ENCODE measurements at places on chromosomes 4 and X.

DNA sequence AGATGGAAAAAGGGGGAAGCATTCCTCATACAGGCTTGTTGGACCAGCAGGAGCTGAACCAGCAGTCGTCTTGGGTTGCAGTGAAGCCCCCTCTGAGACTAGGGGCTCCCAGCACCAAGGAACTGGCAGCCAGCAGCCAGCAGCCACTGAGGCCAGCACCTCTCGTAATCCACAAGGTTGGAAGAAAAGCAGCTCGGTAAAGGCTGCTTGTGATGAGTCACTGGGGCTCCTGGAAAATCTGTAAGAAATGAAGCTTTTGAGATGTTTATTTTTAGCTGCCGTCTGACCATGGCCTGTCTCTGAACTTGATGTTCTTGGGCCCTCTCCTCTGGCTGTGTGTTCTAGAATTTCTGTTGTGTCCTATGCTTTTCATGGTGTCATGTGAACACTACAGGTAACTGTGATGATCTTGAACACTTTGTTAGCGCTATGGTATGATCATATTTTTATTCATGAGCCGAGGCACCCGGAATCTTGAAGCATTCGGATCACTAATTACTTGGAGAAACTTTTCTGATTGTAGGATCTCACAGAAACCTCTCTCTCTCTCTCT, 18.6 kb downstream of the CLCN4 start:
- no peak overlapping the region for H3K4me3 ChIP-seq
- no peak for DNase-seq
- H3K27me3 ChIP-seq, result no peaks in the 10 kb centered on the region
- no peaks in the 10 kb centered on the region for H3K36me3 ChIP-seq
- H3K4me1 ChIP-seq, result no peaks in the 10 kb centered on the region
- H3K27ac ChIP-seq, result no peak overlapping the region

- no peaks in the 10 kb centered on the region for H3K36me3 ChIP-seq
- no peaks in the 10 kb centered on the region for H3K4me1 ChIP-seq
- no peak overlapping the region for H3K4me3 ChIP-seq
- peak; percentile 70 for DNase-seq
Observed at GRCh38 chr4:179007755-179008154, 1565.5 kb upstream of the AGA start.

GRCh38 chr4:53905941-53906377, 158.4 kb downstream of the CHIC2 start:
- no peak overlapping the region for H3K27ac ChIP-seq

- no peaks in the 10 kb centered on the region for H3K4me1 ChIP-seq
- no peaks in the 10 kb centered on the region for H3K27me3 ChIP-seq
- H3K4me3 ChIP-seq, result no peak overlapping the region
- DNase-seq, result no peak
Observed at GRCh38 chr4:4619821-4620220, 78.0 kb upstream of the STX18 start.

DNA sequence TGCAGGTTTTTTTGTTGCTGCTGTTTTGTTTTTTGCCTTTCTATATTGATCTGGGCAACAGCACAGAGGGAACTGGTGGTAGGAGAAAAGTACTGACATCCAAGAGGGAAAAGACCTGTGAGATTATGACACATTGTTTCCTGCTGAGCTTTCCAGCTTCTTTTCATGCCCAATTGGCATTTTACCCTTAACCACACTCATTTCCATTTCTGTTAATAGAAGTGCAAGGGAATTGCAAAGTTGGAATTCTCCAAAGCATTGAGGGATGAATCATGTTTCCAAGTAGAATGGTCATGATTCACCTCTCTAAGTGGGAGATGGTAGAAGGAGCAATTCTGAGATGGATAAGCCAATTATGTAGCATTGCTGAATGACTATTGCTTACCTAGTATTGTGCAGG, 161.5 kb downstream of the PPARGC1A start:
- H3K27ac ChIP-seq, result peak overlapping the region; percentile 76
- DNase-seq, result peak; percentile 92
- peaks cover 2% of the 10 kb centered on the region for H3K4me1 ChIP-seq
- no peaks in the 10 kb centered on the region for H3K27me3 ChIP-seq

DNA sequence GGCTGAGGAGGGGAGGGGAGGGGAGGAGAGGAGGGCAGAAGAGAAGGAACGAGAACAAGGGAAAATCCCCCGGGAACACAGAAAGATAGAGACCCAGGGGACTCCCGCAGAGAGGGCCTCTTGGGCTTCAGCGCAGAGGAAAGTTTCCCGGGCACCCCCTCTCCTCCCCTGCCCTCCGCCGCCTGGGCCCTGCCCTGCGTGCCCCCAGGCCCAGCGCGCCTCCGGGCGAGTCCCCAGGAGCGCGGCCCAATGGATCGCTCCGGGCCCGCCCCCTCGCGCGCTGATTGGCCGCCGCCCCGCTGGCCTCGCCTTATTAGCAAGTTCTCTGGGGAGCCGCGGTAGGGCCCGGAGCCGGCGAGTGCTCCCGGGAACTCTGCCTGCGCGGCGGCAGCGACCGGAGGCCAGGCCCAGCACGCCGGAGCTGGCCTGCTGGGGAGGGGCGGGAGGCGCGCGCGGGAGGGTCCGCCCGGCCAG, at the start of gene MSX1:
Gene MSX1, plus strand, starts transcription at position 341 of the 474 bp plus-strand sequence. CDS start 235 bp downstream, outside the sequence.
- H3K4me3 ChIP-seq, result peak within 1 kb of the TSS; percentile 60
- H3K36me3 ChIP-seq, result no peaks in the 10 kb centered on the region
- DNase-seq, result peak; percentile 92
- H3K27me3 ChIP-seq, result peaks cover 40% of the 10 kb centered on the region

DNA sequence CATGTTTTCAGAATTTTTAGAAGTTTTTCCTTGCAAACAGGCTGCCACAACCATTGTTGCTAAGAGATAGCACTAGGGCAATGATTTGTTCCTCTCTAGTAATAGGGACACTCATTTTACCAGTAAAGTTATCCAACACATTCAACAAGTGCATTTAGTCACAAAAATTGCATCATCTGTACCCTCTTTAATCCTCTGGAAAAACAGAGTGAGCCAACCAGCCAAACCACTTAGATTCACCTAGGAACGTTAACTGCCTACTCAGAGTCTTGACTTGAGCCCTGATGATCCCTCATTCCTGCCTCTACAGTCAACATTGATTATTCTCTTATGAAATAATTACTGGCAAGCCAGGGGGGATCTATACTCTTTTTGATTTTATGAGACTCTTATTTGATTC, 17.0 kb upstream of the ADGRA3 start:
- H3K36me3 ChIP-seq, result no peaks in the 10 kb centered on the region
- H3K4me1 ChIP-seq, result no peaks in the 10 kb centered on the region
- no peak for DNase-seq
- no peak overlapping the region for H3K27ac ChIP-seq
- H3K4me3 ChIP-seq, result no peak overlapping the region
- H3K27me3 ChIP-seq, result no peaks in the 10 kb centered on the region

DNA sequence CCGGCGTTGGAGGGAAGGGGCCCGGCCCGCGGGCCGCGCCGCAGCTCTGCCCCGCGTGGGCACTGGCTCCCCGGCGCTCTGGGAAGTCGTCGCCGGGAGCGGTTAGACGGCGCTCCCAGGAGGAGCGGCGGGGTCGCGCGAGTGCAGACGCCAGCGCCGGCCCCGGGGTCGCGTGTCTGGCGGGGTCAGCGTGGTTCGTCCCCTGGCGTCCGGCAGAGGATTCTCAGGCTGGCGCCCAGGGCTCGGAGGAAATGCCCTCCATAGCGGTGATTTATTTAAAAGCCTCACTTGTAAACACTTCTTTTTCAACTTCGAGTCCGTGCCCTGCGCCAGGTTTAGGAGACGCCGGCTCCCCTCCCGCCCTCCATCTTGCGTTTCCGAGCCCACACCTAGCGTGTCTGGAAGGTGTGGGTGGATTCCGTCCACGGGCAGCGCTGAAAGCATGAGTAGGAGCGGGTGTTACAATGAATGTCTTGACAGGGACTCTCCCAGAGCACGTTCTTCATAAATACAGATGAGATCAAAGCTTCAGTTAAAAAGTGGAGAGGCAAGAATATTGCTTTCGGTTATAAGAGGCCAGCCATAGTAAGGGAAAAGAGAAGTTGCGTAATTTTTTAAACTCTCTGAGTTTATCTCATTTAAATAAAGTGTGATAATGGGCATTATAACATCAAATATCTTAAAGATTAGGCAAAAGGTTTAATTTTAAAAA, 692 bp downstream of the FAM241A start:
- H3K27ac ChIP-seq, result no peak overlapping the region
- DNase-seq, result peak; percentile 58
- H3K27me3 ChIP-seq, result peaks cover 3% of the 10 kb centered on the region

- H3K4me1 ChIP-seq, result no peaks in the 10 kb centered on the region
- no peaks in the 10 kb centered on the region for H3K36me3 ChIP-seq
- H3K27me3 ChIP-seq, result no peaks in the 10 kb centered on the region
- H3K27ac ChIP-seq, result no peak overlapping the region
- no peak overlapping the region for H3K4me3 ChIP-seq
Observed at GRCh38 chr4:79798047-79798446, 275.0 kb downstream of the ANTXR2 start.

GRCh38 chr4:139978692-139979091, 175.3 kb downstream of the MAML3 start:
- H3K27ac ChIP-seq, result no peak overlapping the region
- H3K27me3 ChIP-seq, result no peaks in the 10 kb centered on the region
- no peak for DNase-seq
- H3K36me3 ChIP-seq, result no peaks in the 10 kb centered on the region
- no peaks in the 10 kb centered on the region for H3K4me1 ChIP-seq

- DNase-seq, result peak; percentile 30
- H3K27me3 ChIP-seq, result no peaks in the 10 kb centered on the region
- H3K4me1 ChIP-seq, result peaks cover 2% of the 10 kb centered on the region
- H3K4me3 ChIP-seq, result no peak overlapping the region
- no peak overlapping the region for H3K27ac ChIP-seq
- H3K36me3 ChIP-seq, result no peaks in the 10 kb centered on the region
Observed at GRCh38 chr4:134747108-134747805, 545.7 kb upstream of the PABPC4L start.

DNA sequence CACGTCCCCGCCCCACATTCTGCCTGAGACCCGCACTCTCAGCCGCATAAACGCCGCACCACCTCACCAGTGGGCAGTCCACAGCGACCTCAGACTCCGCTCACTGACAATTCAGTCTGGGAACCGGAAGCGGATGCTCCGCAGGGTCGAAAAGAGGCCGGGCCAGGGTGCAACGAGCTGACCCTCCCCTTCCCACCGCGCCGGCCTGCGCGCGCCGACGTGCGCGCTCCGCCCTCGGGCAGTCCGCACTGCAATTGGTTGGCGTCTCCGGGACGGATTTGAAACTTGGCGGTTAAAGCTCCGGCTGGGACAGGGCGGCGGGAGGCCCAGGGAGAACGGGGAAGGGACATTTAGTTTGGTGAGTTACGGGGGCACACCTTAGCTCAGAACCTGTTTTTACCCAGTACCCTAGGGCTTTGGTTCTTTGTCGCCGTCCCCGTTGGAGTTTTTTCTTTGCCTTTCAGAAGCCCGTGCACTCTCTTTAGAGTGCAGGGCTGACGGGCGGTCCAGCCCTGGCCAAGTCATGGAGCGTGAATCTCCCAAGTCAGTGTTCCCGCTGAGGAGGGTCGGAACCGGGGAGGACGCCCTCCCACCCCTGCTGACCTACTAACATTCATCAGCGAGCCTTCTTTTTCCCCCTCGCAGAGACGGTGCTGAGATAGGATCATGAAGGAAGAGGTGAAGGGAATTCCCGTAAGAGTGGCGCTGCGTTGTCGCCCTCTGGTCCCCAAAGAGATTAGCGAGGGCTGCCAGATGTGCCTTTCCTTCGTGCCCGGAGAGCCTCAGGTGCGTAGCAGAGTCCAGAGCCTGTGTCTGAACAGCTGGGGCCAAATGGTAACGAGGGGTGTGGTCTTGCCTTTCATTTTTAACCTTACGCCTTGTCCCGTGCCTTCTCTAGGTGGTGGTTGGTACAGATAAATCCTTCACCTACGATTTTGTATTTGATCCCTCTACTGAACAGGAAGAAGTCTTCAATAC, at the start of the genes KIF4A and PDZD11:
Gene KIF4A, plus strand, starts transcription at position 312 of the 978 bp plus-strand sequence. Its CDS starts 355 bp downstream, at position 667.
Gene PDZD11, minus strand, starts transcription at position 135 of the 978 bp plus-strand sequence. CDS start 586 bp downstream, outside the sequence.
- H3K27ac ChIP-seq, result no peak within 1 kb of the TSS
- no peaks in the 10 kb centered on the region for H3K27me3 ChIP-seq
- H3K4me3 ChIP-seq, result peak within 1 kb of the TSS; percentile 85
- no peaks in the 10 kb centered on the region for H3K4me1 ChIP-seq

- no peaks in the 10 kb centered on the region for H3K36me3 ChIP-seq
- DNase-seq, result no peak
- no peak overlapping the region for H3K27ac ChIP-seq
- H3K27me3 ChIP-seq, result no peaks in the 10 kb centered on the region
- no peaks in the 10 kb centered on the region for H3K4me1 ChIP-seq
Observed at GRCh38 chr4:65316534-65316933, 353.8 kb downstream of the EPHA5 start.

DNA sequence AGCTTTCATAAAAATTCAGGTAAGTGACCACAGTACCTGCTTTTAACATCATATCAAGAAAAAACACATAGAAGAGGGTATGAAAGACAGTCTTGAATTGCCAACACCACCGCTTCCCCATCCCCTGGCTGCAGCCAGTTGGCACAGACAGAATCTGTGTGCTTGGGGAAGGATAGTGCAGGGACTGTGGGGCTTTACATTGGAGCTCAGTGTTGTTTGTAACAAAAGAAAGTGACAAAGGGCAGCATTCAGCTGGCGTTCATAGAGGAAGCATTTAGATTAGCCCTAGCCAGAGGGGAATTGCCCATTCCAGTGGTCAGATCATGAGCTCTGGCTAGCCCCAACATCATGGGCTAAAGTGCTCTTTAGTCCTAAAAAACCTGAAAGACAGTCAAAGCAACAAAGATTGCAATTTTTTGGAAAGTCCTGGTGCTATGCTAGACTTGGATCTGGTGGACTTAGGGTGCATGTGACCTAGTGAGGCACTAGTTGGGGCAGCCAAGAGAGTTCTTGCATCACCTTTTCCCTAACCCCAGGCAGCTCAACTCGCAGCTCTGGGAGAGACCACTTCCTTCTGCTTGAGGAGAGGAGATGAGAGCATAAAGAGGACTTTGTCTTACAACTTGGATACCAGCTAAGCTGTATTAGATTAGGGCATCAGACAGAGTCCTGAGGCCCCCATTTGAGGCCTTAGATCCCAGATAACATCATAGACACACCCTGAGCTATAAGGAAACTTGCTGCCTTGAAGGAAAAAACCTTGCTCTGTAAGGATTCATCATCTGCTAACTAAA, 1602.4 kb upstream of the ADGRL3 start:
- DNase-seq, result no peak
- H3K27ac ChIP-seq, result no peak overlapping the region
- no peak overlapping the region for H3K4me3 ChIP-seq
- no peaks in the 10 kb centered on the region for H3K36me3 ChIP-seq

- H3K27me3 ChIP-seq, result no peaks in the 10 kb centered on the region
- DNase-seq, result no peak
- no peaks in the 10 kb centered on the region for H3K4me1 ChIP-seq
Observed at GRCh38 chr4:5157791-5158770, 106.8 kb downstream of the STK32B start.

DNA sequence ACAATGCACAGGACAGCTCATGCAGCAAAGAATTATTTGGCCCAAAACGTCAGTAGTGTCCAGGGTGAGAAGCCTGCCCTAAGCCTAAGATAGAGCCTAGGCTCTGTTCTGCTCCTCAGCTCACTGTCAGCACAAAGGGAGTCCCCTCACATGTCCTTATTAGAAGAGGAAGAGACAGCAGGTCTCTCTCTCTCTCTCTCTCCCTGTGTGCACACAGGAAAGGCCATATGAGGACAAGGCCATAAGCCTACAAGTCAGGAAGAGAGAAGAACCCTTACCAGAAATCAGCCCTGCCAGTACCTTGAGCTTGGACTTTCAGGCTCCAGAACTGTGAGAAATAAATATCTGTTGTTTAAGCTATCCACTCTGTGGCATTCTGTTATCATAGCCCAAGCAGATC, 20.4 kb downstream of the FAM184B start:
- no peaks in the 10 kb centered on the region for H3K4me1 ChIP-seq
- H3K27me3 ChIP-seq, result no peaks in the 10 kb centered on the region
- no peak overlapping the region for H3K4me3 ChIP-seq
- H3K27ac ChIP-seq, result no peak overlapping the region
- no peak for DNase-seq

GRCh38 chrX:47707031-47707780, 48.2 kb upstream of the UXT start:
- H3K36me3 ChIP-seq, result no peaks in the 10 kb centered on the region
- no peaks in the 10 kb centered on the region for H3K4me1 ChIP-seq
- no peaks in the 10 kb centered on the region for H3K27me3 ChIP-seq
